ENCODE measurements at places on chromosomes 5 and 9.

DNA sequence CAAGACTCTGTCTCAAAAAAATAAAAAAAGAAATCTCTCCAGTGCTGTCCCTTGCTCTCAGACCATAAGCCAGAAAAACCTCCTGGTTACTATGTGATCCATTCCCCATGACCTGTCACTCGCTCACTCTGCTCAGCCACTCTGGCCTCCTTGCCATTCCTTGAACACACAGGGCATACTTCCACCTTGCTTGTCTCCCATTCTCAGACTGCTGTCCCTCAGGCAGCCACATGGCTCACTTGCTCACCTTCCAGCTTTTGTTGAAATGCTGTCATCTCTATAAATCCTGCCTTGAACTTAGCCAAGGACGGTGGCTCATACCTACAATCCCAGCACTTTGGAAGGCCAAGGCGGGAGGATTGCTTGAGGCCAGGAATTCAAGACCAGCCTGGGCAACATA, 82.9 kb downstream of the UGCG start:
- DNase-seq = no peak

- DNase-seq = no peak
Measured at GRCh38 chr9:124436320-124436719, 13.9 kb upstream of the ADGRD2 start.

GRCh38 chr5:75053054-75053303, 621 bp upstream of the GCNT4 start:
- DNase-seq = no peak

GRCh38 chr5:16464231-16464630, 1.4 kb downstream of the ZNF622 start:
- no peak for DNase-seq

- no peak for DNase-seq
Measured at GRCh38 chr5:155807884-155808576, 518.9 kb upstream of the SGCD start.

DNA sequence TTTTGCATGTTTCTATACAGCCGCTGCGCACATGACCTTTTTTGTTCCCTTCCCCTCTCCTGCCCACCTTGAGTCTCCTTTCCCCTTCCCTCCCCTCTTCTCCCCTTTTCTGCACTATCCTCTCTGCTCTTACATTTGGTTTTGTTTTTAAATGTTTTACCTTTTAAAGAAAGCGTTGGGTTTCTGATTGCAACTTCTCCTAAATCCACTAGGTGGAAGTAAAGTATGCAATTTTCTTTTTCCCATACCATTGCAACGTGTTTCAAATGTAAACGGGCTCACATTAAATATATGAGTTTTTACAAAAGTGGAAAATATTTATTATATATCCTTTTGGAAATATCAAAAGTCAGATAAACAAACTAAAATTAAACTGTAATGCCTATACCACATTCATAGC, 500.9 kb downstream of the DIRAS2 start:
- no peak for DNase-seq

GRCh38 chr9:96565671-96566497, 53.8 kb downstream of the CDC14B start:
- DNase-seq = no peak

DNA sequence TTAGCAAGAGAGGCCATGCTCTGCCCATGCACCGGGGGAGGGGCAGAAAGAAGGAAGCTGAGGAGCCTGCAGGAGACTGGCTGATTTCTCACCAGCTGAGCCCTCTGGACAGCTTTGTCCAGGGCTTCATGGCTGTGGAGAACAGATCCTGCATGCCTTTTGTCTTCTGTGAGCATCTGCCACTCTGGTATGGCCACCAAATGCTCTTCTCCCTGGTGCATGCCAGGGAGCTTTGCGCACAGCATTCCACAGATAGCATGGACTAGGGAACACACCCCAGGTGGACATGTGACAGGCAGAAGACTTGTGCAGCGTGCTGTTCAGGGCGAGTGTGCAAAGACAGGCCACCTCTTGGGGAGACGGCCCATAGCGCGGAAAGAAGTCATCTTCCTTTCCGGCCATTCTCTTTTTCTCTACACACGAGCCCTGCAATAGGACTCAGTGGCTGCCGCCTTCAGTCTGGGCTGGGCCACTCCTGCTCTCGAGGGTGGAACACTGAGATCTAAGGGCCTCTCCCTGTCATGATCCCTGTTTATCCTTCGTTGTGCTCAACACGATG, 56.7 kb downstream of the GADD45G start:
- DNase-seq = no peak

- DNase-seq = no peak
Measured at GRCh38 chr5:91288118-91288916, 94.8 kb downstream of the ARRDC3 start.

DNA sequence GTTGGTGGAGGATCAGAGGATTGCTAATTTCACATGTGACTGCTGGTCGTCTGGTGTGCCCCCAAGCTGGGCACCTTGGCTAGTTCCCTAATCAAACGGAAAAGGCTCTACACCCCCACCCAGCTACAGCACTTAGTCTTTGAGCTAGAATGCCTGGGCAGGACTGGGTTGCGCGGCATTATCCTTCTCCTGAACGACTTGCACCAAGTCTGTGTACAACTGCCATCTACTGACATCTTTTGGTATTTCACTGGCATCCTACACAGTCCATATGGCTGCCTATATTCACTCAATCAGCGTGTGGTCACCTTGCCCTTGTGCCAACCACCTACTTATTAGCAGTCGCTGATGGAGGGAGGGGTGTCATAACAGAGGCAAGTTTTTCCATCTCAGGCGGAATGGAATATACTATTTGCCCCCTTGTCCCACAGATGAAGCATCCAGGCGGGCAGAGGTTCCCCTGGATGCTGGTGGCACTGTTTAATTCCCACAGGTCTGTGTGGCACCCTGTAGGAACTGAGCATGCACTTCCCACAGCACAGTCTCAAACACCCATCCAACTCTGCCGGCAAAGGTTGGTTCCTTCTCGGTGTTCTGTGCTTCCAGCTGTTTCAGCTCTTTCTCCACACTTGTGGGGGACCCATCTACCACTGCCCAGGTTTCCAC, 150.1 kb downstream of the OSTF1 start:
- DNase-seq = peak; percentile 11

- DNase-seq = no peak
Measured at GRCh38 chr9:33331377-33331891, 41.1 kb downstream of the NFX1 start.

- DNase-seq = no peak
Measured at GRCh38 chr9:104868303-104868686, 59.7 kb downstream of the ABCA1 start.

GRCh38 chr9:37027582-37028419, 6.3 kb downstream of the PAX5 start:
- peak; percentile 73 for DNase-seq

- DNase-seq = no peak
Measured at GRCh38 chr9:123310551-123311249, 42.3 kb upstream of the STRBP start.

DNA sequence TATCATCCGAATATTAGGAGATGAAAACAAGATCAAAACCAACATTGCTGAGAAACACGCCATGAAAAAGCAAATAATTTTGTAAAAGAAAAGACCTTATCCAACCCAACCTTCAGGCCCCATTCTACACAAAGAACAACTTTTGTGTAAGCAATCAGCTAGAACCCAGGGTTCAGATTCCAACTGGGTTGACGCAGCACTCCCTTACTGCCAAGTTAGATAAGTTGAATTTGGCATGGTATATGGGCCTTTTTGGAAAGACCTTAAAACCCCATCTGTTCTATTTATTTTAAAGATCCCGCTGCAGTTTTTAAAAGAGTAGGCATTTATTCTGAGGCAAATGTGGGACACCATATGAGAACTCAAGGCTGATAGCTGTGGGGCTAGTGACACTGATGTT, 2033.8 kb upstream of the WWC1 start:
- DNase-seq = no peak

DNA sequence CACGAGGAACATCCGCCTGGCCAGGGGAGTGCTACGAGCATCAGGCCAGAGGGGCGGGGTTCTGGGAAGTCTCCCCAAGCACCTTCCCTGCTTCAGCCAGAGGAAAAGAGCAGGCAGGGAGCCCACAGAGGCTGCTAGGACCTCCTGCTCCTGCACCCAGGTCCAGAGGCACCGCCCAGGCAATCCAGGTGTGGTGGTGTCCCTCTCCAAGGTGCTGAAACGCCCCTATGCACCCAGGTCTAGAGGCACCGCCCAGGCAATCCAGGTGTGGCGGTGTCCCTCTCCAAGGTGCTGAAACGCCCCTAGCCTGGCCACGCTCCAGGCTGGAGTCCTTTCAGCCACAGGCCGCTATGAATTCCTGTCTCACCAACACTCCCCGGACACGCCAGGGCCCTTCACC, 10.7 kb upstream of the UBAC1 start:
- no peak for DNase-seq

DNA sequence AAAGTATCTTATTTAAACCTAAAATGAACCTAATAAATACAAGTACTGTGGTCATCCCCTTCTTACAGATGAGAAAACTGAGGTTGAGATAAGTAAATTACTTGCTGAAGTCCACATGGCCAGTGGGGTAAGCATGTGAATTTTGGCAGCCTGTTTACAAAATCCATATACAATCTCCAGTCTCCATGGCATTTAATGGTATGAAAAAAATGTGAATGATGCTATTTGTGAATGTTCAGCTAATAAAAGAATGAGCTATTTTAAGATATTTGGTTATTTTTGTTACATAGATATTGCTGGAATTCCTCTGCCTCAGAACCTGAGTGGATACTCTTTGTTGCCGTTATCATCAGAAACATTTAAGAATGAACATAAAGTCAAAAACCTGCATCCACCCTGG, 19.3 kb upstream of the GPR150 start:
- DNase-seq = no peak

GRCh38 chr9:115071176-115071575, 46.8 kb downstream of the TNC start:
- DNase-seq = no peak

DNA sequence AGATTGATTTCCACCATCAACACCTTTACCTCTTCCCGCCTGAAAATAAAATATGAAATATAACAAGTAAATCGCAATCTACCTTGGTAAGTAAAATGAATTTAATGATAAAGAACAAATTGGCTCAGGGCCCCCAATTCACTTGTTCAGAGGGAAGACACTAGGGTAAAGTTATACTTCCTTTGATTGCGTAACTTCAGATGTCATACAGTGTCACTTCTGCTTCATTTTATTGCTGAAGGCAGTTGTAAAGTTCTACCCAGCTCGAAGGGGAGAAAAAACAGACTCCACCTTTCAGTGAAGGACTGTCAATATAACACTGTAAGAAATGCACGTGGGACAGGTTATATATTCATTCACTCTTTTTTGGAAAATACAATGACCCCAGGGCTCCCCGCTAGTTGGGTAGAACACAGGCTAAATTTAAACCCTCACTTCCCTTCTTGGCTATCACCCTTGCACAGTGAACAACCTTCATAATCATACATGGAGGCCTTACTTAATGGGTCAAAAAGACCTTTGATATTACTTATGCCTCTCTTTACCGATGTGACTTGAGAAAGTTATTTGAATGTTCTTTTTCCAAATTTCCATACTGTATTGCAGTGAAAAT, 848.8 kb downstream of the MAT2B start:
- no peak for DNase-seq

DNA sequence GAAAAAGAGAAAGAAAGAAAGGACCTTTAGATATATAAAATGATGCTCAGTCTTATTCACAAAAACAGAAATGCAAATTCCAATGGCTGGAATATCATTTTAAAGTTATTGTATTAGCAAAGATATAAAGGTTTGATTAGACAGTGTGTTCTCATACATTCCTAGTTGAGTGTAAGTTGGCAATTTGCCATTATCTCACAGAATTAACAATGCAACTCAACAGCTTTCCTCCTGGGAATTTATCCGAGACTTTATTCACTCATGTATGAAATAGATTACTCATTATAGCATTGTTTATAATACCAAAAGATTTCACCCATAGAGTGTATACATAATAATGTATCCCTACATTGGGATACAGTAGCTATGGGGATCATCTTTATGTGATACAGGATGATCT, 27.1 kb upstream of the MLLT3 start:
- no peak for DNase-seq

All from activated T-cell treated with anti-CD3 and anti-CD28 coated beads for 4 hours (primary cell).